ENCODE measurements at places on chromosomes 11 and 22.

DNA sequence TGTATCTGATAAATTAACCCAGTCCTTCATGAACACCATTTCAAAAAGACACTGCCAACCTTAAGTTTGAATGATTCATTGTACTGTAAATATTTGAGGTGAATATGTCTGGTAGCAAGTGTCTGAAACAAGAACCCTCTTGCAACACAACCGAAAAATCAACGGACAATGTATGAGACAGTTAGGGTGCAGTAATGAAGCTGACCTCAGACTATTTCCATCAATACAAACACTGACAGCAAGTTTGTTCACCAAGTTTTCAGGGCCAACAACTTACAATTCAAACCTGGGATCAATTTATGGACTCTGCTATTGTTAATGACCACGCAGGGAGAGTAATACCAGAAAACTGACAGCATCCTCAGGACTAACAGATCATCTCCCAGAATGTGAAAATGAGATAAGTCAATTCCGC, 126.3 kb downstream of the CADM1 start:
- no peak for DNase-seq

DNA sequence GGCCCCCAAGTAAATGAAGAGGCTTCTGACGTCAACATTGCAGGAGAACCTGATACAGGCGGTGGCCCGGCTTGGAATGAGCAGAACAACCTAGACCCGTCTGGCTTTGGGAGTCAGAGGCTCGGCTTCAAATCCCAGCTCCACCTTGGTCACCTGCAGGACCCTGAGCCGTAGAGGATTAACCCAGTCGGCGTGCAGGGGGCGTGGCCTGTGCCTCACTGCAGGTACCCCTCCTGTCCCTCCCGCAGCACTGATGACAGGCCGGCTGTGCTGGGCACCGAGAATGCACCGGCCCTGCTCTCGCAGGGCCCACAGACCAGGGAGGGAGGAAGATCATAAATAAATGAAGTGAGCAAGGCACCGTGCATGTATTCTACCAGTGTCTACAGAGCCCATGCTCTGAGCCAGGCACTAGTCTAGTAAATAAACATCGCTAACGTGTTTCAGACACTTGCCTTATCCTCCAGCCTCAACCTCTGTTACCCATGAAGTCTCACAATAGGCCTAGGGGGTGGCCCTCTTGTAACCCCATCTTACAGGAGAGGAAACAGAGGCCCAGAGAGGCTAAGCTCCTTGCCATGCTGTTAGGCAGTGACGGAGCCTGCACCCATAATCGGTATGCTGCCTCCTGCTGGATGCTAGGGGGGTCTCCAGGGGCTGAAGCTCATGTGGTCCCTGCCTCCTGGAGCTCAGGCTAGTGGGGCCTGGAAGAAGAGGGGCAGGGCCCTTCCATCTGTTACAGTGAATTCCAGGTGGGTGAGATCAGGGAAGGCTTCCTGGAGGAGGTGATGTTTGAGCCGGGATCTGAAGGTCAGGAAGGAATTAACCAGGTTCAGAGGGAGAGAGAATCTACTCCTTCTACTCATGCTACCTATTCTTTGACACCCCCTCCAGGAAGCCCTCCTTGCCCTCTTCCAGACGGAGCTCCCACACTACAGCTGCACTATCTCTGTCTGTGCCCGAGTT, 53.4 kb downstream of the RTL6 start:
- DNase-seq: no peak

DNA sequence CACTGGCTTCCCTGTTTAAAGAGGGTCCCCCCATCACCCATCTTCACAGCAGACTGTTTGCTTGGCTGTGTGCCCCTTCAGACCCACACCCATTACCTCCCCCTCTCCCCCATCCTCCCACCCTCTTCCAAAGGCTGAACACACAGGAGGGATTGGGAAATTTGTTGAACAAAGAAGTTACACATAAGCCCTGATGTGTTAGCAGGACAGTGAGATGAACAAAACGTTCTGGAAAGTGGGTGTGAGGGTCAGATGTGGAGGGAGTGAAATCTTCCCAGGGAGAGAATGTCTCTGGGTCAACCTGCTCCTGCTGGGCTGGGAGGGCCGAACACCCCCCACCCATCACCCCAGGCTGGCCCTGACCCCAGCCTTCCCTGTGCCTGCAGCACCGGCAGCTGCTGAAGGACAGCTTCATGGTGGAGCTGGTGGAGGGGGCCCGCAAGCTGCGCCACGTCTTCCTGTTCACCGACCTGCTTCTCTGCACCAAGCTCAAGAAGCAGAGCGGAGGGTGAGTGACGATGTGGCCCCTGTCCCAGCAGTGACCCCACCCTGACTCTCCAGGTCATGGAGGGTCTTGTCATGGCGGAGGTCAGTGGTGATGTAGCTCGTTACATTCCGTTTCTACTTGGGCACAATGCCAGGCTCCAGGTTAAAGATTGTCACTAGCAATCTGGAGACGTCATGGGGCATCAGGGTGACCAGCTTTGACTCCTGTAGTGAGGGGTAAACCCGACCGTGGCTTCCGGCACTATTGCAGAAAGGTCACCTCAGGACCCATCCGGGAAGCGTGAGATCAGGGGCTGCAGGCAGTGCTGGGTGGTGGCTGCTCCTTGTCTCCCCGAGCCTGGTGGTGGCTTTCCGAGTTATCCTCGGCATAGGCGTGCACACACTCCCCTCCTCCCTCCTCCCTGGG, 103.5 kb downstream of the BCR start:
- no peak for DNase-seq

DNA sequence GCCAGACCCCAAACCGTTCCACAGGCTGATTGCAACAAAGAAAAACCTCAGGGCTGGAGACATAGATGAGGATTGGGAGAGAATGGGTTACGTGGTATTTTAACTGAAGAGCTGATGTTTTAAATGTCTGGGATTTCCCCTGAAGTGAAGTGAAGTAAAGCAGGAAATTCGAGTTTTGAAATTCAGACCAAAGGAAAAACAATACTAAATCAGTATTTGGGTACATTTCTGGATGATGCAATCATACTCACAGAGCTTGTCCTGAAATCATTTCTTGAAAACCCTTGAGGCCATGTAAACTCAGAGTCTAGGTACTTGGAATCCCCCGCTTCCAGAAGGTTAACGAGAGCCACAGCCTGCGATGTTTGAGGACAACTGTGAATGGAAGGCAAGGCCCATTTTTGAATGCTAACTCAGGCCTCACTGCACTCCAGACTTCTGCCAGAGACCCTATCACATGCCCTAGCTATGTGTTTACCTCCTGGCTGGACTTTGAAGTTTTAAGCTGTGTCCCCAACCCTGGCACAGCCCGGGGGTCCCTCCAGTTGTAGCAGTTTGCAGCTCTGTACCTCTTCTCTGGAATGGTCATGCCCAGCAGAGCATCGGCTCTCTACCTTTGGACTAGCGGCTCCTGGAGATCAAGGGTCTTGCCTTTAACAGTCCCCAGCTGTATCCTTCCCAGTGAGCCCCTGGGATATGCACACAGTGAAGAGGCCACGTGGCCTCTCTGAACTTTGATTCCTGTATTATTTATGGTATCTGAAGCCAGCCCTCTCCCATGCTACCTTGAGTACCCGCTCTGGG, 5.4 kb upstream of the FTH1 start:
- no peak for DNase-seq

DNA sequence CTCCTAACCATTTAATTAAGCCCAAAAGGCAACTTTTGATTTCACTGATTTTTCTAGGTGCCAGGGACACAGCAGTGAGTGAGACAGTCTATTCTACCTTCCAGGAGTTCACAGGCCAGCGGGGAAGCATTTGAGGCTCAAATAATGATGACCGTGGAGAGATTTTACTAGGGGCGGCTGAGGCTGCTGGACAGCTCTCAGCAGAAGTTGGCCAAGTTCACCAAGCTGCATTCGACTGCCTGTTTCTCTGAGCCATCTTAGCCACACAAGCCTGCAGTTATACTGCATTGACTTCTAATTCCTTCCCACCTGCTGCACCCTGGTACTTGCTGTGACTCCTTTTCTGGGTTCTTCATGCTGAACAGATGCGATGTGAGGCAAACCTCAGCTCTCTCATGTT, 168.9 kb upstream of the TBCEL start:
- DNase-seq: no peak

DNA sequence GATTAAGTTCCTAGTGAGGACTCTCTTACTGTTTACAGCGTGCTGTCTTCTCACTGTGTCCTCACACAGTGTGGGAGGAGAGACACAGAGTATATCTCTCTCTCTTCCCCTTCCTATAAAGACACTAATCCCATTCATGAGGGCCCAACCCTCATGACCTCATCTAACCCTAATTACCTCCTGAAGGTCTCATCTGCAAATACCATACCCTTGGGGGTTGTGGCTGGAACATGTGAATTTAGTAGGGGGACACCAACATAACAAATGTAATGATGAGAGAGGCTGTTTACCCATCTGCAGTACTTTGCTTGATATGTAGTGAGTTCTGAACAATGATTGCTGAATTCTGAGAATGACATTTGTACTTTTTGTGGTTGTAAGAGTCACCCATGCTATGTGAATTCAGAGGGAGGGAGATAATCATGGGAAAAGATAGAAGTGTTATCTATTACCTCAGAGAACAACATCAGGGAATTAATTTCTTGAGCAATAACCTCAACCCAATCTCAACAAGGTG, 4.9 kb upstream of the OR52W1 start:
- DNase-seq: no peak

DNA sequence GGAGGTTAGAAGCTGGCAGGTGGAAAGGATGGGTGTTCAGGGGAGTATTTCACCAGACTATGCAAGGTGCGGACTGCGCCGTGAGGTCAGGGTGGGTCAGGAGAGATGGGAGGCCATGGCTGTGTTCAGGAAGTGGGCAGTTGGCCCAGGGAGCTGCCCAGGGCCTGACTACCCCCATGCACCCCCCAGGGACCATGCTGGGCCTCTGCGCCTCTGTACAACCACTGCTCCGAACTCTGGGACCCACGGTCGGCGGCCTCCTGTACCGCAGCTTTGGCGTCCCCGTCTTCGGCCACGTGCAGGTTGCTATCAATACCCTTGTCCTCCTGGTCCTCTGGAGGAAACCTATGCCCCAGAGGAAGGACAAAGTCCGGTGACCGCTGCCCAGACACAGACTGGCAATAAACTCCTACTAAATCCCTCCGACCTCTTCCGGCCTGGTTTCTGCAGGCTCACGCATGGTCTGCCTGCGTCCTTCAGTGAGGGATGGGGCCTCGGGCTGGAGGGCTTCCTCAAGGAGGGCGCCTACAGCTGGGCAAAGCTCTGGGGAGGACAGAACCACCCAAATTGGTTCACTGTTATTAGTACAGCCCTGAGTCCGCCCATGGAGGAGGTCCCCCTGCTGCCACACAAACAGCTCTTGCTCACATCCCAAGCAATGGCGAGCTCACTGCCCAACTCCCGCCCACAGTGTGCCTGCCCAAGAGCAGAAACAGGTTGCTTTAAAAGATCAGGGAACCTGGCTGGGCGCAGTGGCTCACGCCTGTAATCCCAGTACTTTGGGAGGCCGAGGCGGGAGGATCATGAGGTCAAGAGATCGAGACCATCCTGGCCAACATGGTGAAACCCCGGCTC, 4.2 kb downstream of the PHLDA2 start:
- no peak for DNase-seq

Measured in stimulated activated CD8-positive, alpha-beta memory T cell treated with anti-CD3 and anti-CD28 coated beads, Interleukin-7, amount 100 ng/mL, for 4 hours (primary cell).